Activated naive CD4-positive, alpha-beta T cell treated with anti-CD3 and anti-CD28 coated beads, Interleukin-2, amount 50 U/mL, for 16 hours (primary cell): ENCODE measurements at places on chromosomes 6 and 20.

- peak; percentile 13 for DNase-seq
Observed at GRCh38 chr20:5996765-5997164, 46.3 kb downstream of the MCM8 start.

- no peak for DNase-seq
Observed at GRCh38 chr6:11824986-11825385, 46.4 kb upstream of the ADTRP start.

DNA sequence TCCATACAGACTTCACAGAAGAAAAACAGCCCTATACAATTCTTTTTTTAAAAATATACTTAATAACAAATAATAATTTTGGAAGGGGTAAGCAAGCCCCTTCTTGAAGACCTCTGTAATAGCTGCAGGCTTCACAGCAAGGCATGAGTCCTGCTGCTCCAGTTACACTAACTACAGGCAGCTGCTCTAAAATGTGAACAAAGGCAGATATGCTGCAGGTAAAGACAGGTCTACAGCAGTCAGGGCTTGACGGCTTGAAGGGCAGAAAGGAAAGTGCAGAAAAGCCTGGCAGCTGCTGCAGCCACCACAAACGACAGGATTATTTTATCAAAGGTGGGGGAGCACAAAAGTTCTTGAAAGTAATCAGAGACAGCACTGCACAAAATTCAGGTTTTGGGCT lies 11.3 kb downstream of the FAXC start:
- DNase-seq = no peak

- peak; percentile 39 for DNase-seq
Observed at GRCh38 chr6:26300828-26301227, 64.2 kb upstream of the BTN3A2 start.

- no peak for DNase-seq
Observed at GRCh38 chr6:163955756-163956155, 541.2 kb downstream of the QKI start.

- no peak for DNase-seq
Observed at GRCh38 chr6:38445925-38446324, 193.8 kb downstream of the BTBD9 start.

- DNase-seq = no peak
Observed at GRCh38 chr6:170485159-170485558, 67.9 kb downstream of the PSMB1 start.

GRCh38 chr6:87225937-87226336 lies 70.6 kb downstream of the ZNF292 start:
- no peak for DNase-seq

DNA sequence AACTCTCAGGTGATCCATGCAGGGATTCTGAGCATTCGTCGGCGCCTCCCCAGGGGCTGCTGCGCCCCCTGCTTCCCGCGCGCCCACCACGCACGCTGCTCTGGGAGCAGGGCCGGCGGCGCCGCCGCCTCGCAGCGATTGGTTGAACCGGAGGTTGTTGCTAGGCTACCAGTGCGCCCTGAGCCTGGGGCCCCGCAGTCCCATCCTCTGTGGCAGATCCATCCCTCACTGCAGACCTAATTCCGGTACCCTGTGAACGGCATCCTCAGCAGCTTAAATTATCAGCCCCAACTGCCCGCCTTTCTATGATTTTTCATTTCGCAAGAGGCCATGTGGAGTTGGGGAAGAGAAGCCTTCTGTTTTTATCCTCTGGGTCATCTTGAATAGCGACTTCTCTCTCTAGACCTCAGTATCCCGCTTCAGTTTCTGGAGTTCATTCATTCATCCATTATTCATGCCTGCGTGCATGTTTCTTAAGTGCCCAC lies 15.4 kb downstream of the PNPLA1 start:
- no peak for DNase-seq

DNA sequence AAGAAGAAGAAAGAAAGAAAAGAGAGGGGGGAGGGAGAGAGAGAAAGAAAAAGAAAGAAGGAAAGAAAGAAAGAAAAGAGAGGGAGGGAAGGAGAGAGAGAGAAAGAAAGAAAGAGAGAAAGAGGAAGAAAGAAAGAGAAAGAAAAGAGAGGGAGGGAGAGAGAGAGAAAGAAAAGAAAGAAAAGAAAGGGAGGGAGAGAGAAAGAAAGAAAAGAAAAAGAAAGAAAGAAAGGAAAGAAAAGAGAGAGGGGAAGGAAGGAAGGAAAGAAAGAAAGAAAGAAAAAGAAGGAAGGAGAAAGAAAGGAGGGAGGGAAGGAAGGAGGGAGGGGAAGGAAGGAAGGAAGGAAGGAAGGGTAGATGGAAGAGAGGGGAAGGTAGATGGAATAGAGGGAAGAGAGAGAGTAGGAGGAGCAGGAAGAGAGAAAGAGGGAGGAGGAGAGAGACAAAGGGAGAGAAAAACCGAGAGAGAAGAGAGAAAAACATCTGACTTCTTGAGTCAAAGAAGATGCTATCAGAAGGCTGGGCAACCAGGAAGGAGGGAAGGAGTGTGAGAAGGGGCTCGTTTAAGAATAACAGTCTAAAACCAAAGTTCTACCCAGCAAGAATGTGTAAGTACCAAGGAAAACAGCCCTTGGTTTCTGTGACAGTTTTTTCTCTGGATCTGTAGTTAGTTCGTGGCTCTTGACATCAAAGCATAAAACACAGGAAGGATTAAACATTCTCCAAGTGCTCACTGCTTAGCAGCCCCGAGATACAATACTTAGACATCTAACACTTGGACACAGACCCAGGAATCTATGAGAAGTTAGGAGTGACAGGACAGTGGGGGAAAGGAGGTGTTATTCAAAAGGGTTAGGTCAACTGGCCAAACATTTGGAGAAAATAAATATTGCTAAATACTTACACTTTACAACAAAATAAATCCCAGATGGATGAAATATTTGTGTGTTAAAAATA lies 131.9 kb upstream of the STMND1 start:
- no peak for DNase-seq

DNA sequence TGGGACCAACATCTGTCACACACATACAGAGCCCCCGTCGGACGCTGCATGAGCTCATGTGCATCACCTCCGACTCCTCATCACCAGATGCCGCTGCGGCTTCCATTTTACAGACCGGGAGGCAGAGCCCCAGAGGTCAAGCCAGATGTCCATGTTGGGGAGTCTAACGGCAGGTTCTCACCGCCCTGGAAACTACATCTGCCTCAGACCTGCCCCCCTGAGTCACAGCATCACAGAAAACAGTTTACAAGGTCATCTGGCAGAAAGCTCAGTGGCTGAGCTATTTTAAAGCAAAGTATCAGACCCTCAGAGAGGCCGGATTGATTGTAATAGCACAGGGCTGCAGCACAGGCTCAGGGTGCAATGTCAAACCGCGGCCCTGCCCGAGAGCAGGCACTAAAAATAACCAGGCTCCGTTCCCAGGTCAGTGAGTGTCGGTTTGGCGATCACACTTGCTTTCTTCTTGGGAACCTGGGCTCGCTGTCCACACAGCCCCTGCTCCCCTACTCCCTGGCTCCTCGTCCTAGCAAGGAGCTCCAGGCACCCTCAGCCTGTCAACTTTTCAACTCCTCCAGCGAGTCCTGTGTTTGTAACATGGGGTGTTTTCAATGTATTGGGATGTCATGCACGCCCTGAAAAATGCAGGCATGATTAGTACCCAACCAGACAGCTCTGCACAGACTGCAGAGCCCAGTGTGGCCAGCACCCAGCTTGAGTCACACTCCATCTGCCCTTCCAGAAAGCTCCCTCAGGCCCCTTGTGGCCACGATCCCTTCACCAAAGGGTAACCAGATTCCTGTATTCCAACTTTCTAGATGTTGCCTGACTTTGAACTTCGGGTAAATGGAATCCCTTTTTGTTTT lies 264.5 kb downstream of the CDH4 start:
- no peak for DNase-seq

DNA sequence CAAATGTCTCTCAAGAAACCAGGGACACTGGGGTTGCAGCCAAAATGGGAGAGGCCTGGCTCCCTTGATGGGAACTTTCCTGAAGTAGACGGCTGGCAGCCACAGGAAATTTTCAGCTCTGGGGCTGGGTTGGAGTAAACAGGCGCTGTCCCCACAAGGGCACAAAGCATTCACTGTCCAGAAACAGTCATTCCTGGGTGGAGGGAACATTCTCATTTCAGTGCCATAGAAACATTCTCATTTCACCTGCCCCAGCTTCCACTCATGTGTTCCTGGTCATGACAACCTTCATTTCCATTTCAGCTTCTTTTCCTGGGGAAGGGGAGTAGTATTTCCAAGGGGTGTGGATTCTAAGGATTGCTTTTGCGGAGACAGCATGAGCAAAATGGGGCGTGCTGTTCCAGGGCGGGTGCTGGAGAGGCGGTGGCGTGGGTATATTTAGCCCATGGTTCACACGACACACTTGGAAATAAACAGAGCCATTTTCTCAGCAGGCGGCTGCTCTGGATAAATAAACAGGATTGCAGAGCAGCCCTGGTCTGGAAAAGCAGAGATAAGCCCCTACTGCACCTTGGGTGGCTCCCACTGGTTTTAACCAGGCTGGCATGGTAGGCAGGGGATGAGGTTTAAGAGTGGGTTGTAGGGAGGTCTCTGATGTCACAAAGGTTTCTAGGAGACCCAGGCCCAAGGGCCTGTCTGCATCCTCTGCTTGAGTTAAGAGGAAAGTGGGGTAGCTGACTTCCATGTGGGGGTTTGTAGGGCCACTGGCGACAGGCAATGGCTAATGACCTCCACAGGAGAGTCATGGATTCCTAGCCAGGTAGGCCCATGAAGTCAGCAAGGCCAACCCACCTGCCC lies 32.9 kb downstream of the COX4I2 start:
- no peak for DNase-seq

DNA sequence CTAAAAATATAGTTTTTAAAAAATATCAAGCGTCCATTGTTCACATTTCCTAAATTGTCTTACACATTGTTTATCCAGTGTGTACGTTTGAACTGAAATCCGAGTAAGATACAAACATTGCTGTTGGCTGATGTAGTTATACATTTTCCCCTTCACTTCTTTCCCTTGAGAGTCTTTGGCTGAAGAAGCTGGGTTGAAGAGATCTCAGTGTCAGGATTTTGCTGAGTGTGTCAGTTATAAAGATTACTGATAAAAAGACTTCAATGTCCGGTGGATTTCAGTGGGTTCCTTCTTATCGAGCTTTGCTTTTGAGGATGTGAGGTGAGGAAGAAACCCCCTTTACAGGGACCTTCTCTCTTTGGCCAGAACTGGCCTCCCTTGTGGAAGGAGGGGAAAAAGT lies 20.5 kb downstream of the RFPL4B start:
- no peak for DNase-seq

GRCh38 chr6:133436652-133437051 lies 195.5 kb downstream of the EYA4 start:
- DNase-seq = no peak

- DNase-seq = no peak
Observed at GRCh38 chr20:41524980-41525613, 93.1 kb downstream of the CHD6 start.

- DNase-seq = no peak
Observed at GRCh38 chr20:47686545-47686944, 98.7 kb downstream of the SULF2 start.

DNA sequence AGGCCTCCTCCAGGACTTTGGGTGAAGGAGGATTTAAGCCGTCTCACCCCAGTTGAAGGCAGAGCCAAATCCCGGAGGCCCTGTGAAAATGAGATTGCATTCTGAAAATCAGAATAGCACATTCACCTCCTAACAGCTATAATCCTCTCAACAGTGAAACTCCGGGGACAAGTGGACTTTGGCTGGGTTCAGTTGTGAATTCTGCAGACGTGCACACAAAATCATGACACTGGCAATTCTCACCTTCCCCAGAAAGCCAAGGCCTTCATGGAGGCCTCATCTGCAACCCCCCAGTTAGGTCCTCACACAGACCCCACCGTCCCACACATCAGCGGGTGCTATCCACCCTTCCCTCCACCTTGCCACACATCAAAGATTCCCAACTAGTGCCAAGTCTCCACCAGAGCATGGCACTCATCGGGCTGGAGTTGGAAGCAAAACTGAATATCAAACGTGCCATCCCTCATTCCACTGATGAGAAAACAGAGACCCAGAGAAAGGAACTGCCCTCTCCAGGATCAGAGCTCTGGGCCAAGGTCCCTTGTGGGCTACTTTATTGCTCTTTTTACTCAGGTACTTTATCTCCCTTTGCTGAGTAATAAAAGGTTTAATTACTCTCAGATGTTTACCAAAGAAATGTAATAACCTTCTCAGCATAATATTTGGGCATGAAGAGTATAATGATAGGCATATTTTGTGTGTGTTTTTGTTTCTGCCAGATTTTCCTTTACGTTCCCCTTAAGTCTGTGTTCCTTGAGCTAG lies 4.8 kb upstream of the BTNL2 start:
- DNase-seq = no peak

DNA sequence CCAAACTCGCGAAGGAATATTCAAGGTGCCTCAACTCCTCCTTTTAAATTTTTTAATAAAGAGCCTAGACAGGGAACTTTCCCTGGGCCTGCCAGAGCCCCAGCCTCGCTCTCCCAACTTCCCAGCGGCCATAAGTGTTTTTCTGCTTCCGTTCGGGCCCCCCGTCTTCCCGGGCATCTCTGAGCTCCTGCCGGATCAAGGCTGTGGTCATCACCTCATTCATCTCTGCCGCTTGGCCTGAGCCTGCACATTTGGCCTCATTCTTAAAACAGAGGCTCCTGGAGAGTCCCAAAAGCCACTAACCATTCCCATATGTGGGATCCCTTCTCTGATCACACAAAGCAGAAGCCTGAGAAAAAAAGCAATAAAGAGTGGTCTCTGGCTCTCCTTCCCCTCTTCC lies 969.1 kb upstream of the DEFB115 start:
- no peak for DNase-seq

DNA sequence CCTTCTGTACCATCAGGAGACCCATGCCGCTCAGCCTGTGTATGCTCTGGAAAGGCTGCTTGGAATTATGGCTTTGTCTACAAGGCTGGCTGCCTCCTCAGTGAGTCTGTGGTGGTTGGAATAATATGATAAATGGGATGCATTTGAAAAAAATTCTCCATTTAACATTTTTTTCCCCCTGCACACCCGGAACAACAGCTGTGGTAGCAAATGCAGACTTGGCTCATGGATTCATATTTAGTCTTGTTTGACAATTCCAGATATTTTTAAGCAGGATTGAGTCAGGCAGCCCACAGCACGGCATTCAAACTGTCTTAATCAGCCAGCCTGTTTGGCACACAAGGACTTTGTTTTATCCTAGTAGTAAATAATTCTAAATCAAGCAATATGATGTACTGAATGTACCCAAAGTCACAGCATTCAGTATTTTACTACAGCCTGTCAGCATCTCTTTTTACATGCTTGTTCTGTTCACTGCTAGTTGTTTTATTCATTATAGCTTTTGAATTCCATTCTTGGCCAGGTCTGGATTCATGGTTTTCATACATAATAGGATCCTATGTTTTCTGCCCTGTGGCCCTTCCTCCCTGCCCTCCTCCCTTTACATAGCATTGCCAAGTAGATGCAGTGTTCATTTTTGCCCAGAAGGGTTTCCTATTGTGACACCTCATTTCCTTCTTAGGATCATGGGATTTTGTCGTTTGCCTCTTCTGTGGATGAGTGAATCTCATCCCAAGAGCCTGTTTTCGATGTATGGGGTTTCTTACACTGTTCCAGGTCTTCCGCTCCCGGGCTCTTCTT lies 68.1 kb downstream of the LRRC1 start:
- DNase-seq = no peak

- DNase-seq = no peak
Observed at GRCh38 chr20:40056171-40056570, 632.9 kb downstream of the MAFB start.

- no peak for DNase-seq
Observed at GRCh38 chr6:90483116-90483839, 103.6 kb downstream of the MAP3K7 start.

- DNase-seq = no peak
Observed at GRCh38 chr20:23058240-23058639, 8.8 kb upstream of the THBD start.
